Midbrain (tissue), 1 donor: ENCODE measurements at places on chromosomes 13 and 19.

DNA sequence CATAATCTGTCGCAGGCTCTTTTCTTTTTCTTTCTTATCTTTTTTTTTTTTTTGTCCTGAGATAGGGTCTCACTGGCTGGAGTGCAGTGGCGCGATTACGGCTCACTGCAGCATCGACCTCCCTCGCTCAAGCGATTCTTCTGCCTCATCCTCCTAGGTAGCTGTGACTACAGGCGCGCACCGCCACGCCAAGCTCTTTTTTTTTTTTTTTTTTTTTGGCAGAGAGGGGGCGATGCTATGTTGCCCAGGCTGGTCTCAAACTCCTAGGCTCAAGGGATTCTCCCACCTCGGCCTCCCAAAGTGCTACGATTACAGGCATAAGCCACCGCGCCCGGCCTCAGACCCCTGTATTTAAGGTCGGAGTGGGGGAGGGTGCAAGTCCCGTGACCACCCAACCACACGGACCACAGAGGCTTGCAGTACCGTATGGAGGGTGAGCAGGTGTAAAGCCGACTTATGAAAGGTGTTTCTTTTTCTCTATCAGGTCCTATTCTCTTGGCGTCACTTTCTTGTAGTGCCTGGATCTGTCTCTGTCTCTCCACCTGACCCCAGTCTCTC is 2.0 kb downstream of the PHLDB3 start:
- no peak for DNase-seq

- no peak for DNase-seq
Measured at GRCh38 chr19:50739132-50739913, 16.2 kb downstream of the CLEC11A start.

DNA sequence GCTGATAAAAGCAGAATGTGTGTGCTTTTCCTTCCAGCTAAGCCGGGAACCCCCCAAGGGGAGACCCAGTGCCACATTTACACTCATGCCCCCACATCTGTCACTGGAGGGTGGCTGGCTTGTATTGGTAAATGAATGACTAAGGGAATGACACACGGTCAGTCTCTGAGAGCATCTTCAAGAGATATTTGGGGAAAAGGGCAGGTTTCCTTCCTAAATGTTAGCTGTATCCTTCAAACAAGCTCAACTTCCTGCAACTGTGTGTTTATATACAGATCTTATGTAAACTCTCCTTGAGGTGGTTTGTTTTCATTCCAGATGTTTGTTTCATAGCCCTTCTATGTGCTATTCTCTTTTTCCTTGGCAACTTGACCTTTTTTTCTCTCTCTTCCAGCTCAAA is 192.6 kb downstream of the COL4A1 start:
- DNase-seq: no peak

DNA sequence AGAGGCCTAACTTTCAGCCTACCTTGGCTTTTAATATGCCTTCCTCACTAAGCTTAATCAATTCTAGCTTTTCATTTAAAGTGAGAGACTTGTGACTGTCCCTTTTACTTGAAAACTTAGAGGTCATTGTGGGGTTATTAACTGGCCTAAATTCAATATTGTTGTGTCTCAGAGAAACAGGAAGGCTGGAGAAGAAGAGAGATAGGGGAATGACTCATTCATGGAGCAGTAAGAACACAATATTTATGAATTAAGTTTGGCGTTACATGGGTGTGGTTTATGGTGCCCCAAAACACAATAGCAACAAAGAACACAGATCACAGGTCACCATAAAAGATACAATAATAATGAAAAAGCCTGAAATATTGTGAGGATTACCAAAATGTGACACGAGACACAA is 612.1 kb downstream of the TBC1D4 start:
- no peak for DNase-seq

- DNase-seq: no peak
Measured at GRCh38 chr13:86051134-86052103, 252.2 kb upstream of the SLITRK6 start.

DNA sequence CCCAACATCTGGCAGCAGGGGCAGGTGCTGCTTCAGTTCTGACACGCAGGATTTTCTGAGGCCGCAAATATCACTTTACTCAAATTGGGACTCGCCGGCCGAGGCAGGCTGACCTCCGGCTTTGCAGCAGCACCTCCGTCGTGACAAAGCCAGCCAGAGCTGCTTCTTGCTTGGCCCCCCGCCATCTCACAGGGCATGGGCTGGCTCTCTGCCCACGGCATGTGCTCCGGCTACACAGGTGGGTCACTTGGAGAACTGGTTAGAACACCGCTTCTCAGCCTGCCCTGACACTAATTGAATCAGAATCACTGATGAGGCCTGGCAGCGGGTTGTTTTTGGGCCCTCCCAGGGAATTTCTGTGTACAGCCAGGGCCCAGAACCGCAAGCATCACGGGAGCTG is 112.3 kb downstream of the SLC7A1 start:
- DNase-seq: no peak
